ENCODE measurements at places on chromosomes 7 and 10.

DNA sequence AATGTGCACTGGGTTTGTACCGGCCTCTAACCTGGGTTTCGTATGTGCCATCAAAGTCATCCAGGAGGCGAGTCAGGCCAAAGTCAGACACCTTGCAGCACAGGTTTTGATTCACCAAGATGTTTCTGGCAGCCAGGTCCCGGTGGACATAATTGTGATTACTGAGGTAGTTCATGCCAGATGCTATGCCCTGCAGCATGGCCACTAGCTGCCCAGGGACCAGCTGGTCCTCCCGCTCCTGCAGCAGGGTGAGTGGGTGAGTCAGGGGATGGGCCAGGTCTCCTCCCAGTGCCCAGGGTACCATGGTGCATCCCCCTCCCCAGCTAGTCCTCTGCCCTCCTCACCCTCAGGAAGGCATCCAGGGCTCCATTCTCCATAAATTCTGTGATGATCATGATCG, 13.6 kb downstream of the ZYX start:
- no peak for DNase-seq

DNA sequence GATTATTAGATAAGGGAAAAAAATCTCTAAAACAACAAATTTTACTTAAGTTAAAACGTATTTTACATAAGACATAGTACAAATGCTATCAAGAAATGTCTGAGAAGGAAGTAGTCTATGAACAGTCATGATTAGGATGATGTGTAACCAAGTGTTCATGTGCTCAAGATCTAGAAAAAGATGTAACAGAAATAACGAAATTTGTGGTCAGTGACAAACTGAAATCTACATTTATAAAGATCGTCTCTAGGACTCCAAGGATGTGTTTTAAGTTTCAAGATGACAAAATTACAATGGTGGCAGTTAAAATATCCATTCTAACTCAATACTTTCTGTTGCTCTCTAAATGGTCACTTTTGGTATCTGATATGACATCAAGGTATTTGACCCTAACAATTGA, 17.2 kb downstream of the PPP3CB start:
- no peak for DNase-seq

- no peak for DNase-seq
Measured at GRCh38 chr7:80140388-80140787, 5.8 kb downstream of the GNAI1 start.

- DNase-seq, result no peak
Measured at GRCh38 chr7:119596651-119597050, 676.3 kb upstream of the KCND2 start.

DNA sequence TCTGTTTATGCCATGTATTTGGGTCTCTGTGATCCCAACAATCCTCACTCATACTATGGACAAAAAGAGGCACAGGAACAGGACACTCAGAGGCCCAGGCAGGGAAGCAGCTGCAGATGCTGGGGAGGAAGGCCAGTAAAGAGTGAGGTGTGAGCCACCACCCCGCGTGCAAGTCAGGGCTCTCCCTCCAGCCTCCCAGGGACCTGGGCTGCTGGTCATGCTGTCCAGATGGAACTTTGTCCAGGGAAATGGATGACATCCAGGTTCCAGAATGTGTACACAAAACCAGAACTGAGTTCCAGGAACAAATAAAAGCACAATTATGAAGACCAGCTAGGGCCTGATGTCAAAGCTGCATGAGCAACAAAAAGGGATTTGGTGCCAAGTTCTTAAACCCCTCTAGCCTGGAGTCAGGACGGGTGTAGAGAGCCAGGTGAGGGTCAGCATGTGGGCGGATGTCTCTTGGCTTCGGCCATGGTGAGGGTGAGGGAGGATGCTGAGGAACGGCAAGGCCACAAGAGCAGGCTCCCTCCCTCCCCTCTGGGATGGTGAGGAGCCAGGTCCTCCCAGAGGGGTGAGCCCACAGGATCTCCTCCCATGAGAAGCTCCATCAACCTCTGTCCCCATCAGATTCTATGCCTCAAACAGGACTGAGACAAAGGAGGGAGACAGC, 739.7 kb downstream of the PARD3 start:
- no peak for DNase-seq

GRCh38 chr7:27339478-27339877, 96.9 kb downstream of the EVX1 start:
- DNase-seq, result no peak

- no peak for DNase-seq
Measured at GRCh38 chr7:30935569-30935877, 23.9 kb downstream of the AQP1 start.

- no peak for DNase-seq
Measured at GRCh38 chr10:23604613-23605012, 165.7 kb downstream of the OTUD1 start.

GRCh38 chr7:156944876-156945275, 4.6 kb upstream of the NOM1 start:
- no peak for DNase-seq

- DNase-seq, result no peak
Measured at GRCh38 chr10:102635377-102635776, 8.9 kb upstream of the TRIM8 start.

DNA sequence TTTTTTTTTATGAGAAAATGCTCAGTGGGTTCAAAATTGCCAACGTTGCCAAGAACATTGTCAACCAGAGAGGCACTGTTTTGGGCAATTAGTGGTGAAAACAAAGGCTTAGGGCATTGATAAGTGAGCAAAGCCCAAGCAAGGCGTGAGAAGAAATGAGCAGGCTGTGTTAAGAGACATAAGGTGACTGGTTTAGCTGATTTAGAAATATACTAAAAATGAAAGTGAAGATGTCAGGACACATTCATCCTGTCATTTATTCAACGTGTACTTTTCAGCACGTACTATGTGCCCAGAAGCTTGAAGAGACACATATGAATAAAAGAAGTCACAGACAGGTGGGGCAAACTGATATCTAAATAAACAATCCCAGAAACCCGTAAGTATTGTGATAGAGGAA, 31.8 kb downstream of the AOAH start:
- DNase-seq, result no peak

DNA sequence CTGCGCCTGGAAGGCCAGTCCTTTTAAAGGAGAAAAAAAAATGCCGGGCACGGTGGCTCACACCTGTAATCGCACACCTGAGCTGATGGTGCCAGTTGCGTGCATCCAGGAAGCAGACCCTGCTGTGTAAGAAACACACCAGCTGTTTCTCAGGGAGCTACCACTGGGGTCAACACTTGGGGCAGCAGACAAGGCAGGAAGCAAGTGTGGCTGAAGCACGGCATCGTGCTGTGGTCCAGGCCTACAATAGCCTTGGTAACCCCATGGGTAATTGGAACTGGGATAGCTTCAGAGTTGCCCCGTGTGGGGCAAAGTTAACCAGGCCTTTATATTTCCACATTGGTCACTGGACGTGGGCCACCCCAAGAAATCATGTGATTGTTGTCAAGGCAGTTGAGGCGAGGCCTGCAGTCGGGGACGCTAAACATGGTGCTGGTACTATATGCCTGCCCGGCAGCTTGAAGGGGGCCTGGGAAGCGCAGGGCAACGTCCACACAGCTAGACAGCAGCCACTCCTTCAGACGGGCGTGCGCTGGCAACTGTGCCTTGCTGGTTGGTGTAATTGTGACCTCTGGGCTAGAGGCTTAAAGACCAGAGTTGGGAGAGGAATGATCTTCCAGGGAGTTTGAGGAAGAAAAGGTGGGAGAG, 2.5 kb upstream of the TACR2 start:
- no peak for DNase-seq

GRCh38 chr7:23622506-23622925, 25.3 kb downstream of the CCDC126 start:
- no peak for DNase-seq

DNA sequence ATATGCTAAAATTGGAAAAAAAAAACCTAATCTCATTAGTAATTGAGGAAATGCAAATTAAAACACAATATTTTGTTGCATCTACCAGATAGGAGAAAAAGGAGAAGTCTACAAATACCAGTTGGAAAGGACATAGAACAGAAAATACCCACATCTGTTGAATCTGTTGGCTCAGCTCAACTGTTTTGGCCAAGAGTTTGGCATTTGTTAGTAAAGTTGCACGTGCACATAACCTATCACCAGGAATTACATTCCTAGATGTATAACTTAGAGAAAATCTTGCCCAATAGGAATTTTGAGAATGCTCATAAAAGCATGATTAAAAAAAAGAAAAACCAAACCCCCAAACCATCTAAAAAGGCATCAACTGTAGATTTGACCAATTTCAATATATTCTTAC, 282.1 kb upstream of the BMPER start:
- no peak for DNase-seq

GRCh38 chr10:29756451-29756850, 121.7 kb upstream of the SVIL start:
- no peak for DNase-seq

DNA sequence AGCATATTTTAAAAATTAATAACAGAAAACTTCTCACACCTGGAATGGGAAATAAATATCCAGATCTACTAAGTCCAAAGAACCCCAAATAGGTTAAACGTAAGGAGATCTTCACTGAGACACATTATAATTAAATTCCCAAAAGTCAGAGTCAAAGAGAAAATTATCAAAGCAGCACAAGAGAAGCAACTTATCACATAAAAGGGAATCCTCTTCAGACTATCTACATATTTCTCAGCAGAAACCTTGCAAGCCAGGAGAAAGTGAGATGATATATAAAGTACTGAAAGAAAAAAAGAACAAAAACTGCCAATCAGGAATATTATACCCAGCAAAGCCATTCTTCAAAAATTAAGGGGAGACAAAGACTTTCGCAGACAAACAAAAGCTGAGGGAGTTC, 756.4 kb downstream of the SUGCT start:
- DNase-seq, result no peak

- no peak for DNase-seq
Measured at GRCh38 chr7:28853150-28853549, 105.0 kb downstream of the TRIL start.

DNA sequence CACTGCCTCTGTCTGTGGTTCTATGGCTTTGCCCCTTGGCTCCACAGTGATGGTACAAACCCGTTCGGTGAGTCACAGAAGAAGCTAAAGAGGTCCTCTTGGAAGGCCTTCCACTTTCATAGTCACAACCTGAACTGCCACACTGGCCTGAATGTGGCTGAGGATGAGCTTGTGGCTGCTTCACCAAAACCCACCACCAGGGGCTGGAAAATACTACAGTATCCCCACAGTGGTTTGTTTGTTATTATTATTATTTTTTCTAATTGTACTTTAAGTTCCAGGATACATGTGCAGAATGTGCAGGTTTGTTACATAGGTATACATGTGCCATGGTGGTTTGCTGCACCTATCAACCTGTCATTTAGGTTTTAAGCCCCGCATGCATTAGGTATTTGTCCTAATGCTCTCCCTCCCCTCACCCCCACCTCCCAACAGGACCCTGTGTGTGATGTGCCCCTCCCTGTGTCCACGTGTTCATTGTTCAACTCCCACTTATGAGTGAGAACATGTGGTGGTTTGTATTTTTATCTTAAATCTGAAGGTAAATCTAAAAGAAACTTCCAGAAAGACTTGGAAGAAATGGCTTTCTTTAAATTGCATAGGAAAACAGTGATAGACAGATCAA, 160.8 kb upstream of the NPSR1 start:
- DNase-seq, result no peak

DNA sequence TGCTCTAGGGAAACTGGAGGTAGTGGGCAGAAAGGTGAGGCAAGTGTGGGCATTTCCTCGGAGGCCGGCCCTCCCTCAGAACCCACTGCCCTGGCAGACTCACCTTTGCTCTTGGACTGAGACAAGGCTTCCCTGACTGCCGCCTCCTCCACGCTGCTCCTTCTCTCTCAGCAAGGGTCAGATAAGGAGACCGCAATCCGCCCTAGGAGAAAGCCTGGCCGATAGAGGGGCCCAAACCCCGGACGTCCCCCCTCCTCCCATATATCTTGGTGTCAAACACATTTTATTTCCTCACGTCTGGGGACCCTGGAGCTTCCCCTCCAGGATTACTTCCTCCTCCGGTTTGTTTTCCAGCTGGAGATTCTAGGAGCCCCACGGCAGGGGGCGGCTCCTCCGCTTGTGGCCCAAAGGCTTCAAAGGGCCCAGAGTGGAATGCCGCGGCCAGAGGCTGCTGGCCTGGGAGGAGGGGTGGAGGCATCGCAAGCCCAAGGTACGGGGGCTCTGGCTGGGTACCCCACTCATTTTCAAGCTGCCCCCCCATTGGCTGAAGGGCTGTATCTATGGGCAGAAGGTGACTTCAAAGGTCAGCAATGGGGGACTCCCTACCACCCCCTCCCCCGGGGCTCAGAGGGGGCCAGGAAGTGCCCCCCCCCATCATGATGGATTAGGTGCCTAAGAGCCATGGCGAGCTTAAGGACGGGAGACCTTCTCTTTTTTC, 31.7 kb upstream of the LBX1 start:
- no peak for DNase-seq

DNA sequence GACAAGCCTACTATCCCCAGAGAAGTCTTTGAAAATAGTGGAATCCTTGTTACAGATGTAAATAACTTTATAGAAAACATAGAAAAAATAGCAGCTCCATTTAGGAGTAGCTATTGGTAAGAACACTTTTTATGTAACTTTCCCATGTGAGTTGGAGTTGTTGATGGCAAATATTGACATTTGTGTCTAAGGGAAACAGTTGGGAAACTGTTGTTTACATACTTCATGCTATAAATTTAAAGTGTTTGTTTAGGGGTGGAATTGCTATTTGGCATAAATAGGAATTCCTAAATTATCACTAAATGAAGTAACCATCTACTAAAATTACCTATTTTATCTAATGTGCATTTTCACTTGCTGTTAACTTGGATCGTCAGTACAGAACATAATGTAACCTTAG, 50.7 kb downstream of the GDI2 start:
- DNase-seq, result no peak

- DNase-seq, result no peak
Measured at GRCh38 chr7:30915005-30915601, 3.5 kb downstream of the AQP1 start.

DNA sequence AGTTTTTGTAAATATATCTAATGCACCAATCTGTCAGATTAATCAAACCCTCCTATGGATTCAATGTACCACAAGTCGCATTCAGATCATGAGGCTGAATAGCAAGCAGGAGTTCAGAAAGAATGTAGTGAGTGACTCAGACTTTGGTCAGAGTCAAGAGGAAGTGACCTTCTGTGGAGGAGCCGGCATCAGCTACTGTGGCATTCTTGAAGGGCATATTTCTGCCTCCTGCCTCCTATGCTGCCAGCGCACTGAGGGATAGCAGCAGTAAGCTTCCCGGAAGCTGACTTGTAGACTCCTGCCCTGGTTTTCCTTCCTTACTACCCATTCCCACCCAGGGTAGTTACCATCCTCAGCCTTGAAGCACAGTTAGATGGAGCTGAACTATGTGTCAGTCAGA, 867.5 kb downstream of the NRG3 start:
- DNase-seq, result no peak

DNA sequence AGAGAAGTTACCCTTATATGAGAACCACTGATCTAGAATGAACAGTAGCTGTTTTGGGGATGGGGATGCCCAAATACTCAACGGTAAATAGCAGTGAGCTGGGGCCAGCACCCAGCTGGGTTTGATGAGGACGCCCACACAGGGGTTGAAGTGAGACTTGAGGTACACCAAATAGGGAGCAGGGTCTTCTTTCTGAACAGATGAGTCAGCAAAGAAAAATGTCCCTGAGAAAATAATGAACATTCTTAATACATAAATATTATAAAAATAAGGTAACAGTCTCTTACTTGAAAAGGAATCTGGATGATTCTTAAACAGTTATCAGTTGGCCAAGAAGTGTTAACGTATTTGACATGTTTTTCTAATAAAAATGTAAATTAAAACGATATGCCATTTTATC, 2.0 kb downstream of the PRSS37 start:
- DNase-seq, result no peak
